ENCODE measurements at places on chromosomes 1 and 21.

- DNase-seq: no peak
Observed at GRCh38 chr1:59354709-59355337, 57.9 kb downstream of the FGGY start.

DNA sequence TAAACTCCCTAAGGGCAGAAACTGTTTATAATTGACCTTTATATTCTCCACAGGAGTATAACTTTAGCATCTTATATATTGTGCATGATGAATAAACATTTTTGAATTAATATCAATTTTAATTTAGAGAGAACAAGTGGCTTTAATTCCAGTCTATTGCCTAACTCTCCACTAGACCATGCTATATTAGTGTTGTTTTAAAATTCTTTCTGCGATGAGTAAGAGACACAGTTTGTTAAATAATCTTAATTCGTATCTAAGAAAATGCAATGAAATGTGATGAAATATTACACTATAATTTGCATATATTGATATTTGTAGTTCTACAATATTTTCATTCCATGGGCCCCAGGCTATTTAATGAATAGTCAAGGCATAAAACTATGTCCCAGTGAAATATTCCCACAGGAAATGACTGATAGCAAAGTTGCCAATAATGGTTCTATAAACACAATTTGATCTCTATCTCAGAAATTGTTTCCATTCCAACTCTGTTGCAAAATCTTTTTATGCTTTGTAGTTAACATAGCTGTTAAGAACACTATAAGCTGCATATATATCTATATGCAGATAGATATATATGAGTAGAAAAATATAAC lies 2.9 kb upstream of the SYDE2 start:
- DNase-seq: no peak

GRCh38 chr1:192263436-192263835 lies 53.4 kb upstream of the RGS21 start:
- DNase-seq: no peak

- DNase-seq: no peak
Observed at GRCh38 chr1:198276241-198276640, 119.4 kb downstream of the NEK7 start.

All from amygdala (tissue), 56 donors.